ENCODE measurements at places on chromosomes 1 and 21.

GRCh38 chr1:42323551-42323950 lies 11.5 kb downstream of the FOXJ3 start:
- DNase-seq, result no peak

DNA sequence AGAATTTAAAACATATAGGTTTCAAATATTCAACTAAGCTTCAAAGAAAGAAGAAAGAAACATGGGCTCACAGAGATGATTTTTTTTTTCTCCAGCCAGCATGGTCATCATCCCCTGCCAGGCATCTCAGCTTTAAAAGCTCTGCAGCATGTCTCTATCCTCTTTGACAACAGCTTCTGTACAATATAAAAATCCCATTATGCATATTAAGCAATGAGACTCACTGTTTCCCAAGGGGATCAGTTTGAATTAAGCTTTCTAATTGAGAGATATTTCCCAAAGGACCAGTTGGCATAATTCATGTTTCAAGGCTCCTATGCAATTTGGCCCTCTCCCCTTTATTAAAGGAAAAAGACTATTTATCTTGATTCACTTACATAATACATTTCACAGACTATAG lies 220.3 kb downstream of the GRIK1 start:
- no peak for DNase-seq

DNA sequence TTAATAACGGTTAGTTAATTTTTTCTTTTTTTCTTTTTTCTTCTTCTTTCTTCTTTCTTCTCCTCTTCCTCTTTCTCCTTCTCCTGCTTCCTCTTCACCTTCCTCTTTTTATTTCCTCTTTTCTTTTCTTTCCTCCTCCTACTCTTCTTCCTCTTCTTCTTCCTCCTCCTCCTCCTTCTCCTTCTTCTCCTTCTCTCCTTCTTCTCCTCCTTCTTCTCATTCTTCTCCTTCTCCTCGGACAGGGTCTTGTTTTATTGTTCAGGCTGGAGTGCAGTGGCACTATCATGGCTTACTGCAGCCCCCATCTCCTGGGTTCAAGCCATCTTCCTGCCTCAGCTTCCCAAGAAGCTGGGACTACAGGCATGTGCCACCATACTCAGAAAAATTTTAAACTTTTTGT lies 13.4 kb upstream of the ACBD3 start:
- DNase-seq, result no peak

- no peak for DNase-seq
Observed at GRCh38 chr1:224696891-224697765, 81.0 kb downstream of the CNIH3 start.

DNA sequence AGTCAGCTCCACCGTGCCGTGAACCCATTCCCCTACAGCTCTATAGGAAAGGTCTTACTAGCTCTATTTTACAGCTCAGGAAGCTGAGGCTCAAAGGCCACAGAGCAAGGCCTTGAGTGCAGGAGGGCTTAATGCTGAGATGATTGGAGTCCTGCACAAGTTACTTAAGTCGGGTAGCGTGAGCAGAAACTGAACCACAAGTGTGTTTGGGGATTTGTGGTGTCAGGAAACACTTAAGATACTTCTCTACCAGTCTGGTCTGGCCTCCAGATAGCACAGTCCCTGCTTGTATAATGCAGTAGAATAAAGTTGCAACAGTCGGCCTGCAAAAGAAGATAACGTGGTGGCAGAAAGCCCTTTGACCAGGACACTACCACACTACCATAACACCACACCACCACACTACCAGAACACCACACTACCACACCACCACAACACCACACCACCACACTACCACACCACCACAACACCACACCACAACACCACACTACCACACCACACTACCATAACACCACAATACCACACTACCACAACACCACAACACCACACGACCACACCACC lies 118.1 kb downstream of the SPSB1 start:
- no peak for DNase-seq

GRCh38 chr1:94236630-94237290 lies 624 bp downstream of the ARHGAP29 start:
- DNase-seq, result no peak

DNA sequence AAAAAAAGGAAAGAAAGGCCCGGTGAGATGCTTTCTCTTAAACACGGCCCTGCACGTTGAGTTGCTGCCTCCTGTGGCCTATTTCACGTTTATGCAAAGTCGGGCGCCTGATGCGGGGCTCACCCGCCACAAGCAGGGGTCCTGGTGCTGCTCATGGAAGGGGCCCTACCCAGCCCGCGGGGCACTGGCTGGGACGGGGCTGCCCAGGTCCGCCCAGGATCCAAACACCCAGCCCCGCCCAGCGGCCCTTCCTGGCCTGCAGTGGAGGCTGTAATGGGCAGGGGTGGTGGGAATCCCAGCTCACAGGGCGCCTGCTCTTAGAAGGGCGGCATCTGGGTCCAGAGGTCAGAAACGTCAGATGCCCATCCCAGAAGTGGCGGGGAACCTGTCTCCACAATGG lies 1.6 kb downstream of the COL6A2 start:
- DNase-seq, result no peak

- DNase-seq, result no peak
Observed at GRCh38 chr1:108815566-108815965, 41.3 kb downstream of the AKNAD1 start.

Data from activated CD8-positive, alpha-beta memory T cell treated with anti-CD3 and anti-CD28 coated beads for 48 hours (primary cell).